ENCODE measurements at places on chromosomes 1 and 21.

DNA sequence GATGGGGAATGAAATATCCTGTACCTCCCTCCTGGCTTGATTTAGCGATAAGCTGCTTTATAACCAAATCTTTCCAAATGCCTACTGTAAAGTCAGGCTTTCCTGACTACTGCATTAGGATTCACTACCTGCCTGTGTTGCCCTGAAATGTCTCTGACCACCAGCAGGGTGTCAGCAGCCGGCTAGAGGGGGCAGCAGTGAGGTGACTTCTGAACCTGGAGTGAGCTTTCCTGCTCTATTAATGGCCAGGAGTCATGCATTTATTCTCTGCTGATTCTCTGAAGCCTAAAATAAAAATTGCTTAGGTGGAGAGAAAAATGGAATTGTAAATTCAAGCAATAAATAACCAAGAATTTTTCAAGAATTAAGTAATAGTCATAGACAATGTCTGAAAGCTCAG, 2.5 kb downstream of the BACE2 start:
- no peak for DNase-seq

- no peak for DNase-seq
Measured at GRCh38 chr21:35428489-35428888, 379.4 kb upstream of the RUNX1 start.

- no peak for DNase-seq
Measured at GRCh38 chr1:24749252-24749651, 4.0 kb downstream of the CLIC4 start.

GRCh38 chr1:46520063-46520911, 30.7 kb downstream of the DMBX1 start:
- DNase-seq = no peak

DNA sequence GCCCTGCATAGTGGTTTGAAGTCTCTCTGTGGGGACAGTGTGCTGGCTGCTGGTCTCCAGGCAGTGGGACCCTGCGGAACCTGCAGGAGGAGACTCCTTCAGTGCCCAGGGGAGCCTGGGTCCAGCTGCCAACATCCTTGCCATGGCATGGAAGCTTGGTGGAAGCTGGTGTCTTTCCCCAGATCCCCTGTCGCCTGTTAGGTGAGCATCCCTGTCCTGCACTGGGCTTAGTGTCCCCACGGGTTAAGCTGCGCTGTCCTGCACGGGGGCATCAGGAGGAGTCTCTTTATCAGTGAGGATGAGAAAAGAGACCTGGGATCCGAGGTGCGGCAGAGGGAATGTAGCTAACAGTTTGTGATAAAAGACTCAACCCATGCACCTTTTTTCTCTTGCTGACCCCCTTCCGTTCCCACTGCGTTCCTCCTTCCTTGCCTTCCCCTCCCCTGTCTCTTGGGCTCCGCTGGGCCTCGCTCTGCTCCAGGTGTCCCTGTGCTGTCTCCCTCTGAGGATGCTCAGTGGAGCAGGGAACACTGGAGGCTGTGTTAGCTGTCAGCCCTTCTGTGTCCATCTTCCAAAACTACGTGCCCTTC, 59.3 kb downstream of the SLC37A1 start:
- peak; percentile 18 for DNase-seq

DNA sequence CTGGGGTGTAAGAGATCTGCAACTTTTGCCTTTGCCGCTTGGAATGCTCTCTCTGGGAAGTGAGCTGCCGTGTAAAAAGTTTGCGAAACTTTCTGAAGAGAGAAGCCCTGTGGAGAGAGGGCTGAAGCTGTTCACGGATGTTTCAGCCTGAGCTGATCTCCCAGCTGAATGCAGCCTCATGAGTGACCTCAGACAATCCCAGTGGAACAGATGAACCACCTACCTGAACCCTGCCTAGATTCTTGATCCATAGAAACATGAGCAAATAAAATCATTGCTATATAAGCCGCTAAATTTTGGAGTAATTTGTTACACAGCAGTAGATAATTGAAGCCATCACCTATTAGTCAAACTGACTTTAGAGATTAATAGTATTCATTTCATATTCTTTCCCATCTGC, 4.4 kb upstream of the ALG6 start:
- no peak for DNase-seq

- no peak for DNase-seq
Measured at GRCh38 chr1:230079199-230080024, 12.4 kb downstream of the GALNT2 start.

- DNase-seq = peak; percentile 86
Measured at GRCh38 chr21:46324390-46325072, 575 bp downstream of the PCNT start.

DNA sequence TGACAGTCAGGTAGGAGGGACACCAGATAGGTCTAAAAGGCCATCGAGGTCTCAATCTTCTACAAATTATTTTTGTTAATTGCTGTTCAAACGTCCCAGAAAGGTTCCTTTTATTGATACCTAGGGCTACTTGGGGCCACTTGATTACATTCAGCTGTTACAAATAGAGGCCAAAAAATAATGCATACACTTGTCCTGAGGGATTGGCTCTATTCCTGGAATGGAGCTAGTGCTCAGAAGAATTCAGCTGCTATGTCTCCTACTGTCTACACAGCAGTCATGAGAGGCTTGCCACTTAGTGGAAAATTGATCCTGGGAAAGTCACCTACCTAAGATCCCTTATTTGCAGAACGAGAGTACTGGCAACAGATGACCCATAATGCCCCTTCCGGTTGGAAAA, 498.3 kb downstream of the ADGRL2 start:
- DNase-seq = no peak

- no peak for DNase-seq
Measured at GRCh38 chr1:30023339-30024022, 699.9 kb downstream of the MATN1 start.

All from adrenal gland (tissue), 19 donors.